Activated CD4-positive, alpha-beta T cell treated with anti-CD3 and anti-CD28 coated beads for 48 hours (primary cell): ENCODE measurements at places on chromosomes 13 and 19.

DNA sequence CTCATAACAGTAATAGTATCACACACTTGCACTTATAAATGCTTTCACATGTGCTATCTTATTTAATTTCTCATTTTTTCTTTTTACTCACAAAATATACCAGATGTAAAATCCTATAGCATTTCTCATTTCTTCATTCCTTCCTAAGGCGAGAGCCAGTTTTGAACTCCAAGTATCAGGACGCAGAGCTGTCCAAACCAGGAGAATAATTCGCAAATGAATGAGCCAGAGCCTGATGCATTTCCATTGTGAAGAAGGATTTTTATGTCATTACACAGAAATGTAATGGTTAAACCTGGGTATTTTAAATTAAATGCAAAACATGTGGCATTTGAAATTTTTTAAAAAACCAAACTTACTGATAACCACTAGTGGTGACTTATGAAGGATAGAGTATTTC lies 244.3 kb downstream of the RGCC start:
- DNase-seq, result no peak

DNA sequence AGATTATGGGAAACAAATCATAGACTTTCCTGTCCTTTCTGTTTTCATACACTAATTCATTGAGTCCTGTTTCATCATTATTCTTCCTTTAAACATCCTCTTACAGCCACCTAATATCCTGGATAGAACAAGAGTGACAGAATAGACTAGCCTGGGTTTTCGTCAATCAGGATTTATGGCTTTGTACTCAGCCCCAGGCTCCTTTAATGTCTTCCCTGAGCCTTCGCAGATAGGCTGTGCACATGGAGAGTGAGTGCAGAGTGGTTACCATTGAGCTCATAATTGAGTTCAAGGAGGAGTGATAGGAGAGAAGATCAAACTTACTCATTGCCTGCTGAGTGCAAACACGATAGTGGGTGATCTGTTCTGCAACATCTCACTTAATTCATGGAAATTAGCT lies 304.9 kb downstream of the TDRD3 start:
- no peak for DNase-seq

GRCh38 chr19:41308450-41309179 lies 1.4 kb upstream of the CCDC97 start:
- DNase-seq, result peak; percentile 96

- DNase-seq, result peak; percentile 65
Observed at GRCh38 chr13:74575729-74576125, 441.5 kb upstream of the KLF12 start.

DNA sequence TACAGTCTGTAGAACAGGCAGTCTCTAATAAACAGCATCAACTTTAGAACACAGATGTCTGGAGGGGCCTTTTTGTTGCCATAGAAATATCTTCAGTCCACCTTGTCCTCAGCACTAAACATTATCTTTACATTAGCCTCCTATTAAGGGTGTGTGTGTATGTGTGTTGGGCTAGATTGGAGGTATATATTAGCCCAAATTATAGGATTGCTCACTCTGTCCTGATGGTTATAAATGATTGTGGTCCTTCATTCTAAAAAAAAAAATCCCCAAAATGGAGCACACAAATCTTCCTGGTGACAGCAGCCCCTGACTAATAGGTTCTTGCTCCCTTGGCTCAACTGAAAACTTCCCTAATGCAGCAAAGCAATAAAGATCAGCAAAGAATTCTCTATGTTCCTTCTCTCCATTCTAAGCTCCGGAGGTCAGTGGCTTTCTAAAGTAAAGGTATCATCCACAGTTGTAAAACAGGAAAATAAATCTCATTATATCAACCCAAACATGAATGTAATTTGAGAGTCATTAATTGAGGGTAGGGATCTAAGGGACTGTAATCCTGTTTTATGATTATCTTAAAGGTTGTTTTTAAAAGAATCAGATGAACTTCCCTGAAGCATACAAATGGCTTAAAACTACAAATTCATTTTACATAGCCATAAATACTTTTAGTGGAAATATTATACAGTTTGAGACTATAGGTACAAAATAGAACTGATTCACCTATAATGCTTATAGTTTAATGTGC lies 232.7 kb downstream of the KLF12 start:
- no peak for DNase-seq

- DNase-seq, result no peak
Observed at GRCh38 chr13:67094078-67094477, 136.1 kb downstream of the PCDH9 start.

DNA sequence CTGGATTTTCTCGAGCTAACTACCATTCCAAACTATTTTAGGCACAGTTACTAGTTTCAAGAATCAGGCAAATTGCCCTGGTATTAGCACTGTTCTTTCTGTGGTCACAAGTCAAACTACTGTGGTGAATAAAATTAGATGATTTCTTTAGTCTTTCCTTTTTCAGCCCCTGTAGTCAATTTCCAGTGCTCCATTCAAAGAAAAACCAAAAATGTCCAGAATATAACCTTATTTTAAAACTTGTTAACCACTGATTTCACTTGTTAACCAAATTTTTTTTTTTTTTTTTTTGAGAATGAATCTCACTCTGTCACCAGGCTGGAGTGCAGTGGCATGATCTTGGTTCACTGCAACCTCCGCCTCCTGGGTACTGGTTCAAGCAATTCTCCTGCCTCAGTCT lies 50.6 kb upstream of the USPL1 start:
- no peak for DNase-seq

DNA sequence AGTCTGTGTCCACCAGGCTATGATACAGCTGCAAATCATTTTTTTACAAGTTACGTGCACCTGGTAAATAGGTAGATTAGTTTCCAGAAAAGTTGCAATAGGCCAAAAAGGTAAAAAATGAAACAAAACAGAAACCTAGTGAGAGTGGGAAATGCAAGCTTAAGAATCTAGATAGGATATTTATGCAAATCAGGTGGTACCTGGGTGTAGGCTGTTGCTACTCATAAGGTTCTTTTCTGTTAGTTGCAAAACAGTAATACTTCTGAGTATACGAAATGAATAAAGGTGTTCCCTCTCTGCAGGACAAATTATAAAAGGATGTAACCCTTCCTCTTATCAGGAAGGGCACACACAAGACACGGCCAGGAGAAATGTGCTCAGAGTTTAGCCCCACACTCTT lies 97.9 kb downstream of the UGGT2 start:
- DNase-seq, result no peak

DNA sequence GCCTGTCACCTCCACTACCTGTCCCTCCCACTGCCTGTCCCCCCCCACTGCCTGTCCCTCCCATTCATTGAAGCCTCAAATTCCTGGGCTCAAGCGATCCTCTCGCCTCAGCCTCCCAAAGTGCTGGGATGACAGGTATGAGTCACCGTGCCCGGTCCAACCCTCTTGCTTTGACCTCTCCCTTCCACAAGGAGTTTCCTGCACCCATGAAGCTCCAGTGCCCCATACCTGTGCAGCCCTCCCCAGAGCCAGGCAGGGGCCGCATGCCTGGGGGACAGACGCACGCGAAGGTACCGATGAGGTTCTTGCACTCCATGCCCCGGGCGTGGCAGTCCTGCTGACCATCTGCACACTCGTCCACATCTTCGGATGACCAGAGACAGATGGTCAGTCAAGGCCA lies 34.3 kb downstream of the CCL25 start:
- DNase-seq, result no peak

DNA sequence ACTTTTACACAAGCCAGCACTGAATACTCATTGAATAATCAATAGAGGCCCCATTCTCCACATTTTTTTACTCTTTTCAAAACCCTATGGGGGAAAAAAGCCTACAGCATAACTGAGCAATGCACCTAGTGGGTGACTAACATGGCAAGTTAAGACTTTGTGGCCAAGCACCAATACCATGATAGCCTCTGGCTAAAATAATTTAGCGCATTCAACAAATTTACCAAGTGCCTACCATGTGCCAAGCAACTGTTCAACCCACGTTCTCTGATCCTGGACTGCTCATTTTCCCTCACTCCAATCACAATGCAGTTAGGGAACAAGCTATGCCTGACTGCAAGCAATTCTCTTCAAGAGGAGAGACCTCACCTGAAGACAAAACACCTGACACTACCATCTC lies 3.0 kb downstream of the ANKRD10 start:
- no peak for DNase-seq

DNA sequence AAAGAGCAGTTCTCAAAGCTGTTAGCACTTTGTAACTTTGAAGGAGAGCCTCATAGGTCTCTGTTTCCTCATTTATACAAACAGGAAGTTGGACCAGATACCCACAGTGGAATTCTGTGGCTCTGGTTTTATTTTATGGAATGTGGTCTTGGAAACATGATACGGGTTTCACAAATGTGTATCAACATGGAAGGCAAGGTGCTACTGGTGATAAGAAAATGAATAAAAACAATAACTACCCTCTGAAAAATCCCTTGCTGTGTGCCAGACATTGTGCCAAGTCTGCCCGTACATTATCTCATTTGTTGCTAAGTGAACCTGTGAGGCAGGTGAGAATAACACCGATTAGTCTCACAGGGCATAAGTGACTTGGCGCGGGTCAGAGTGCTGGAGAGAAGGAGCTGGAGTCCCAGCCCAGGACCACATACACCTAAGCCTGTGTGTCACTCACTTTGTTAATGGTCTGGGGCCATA lies 45.0 kb upstream of the RNF113B start:
- DNase-seq, result no peak

DNA sequence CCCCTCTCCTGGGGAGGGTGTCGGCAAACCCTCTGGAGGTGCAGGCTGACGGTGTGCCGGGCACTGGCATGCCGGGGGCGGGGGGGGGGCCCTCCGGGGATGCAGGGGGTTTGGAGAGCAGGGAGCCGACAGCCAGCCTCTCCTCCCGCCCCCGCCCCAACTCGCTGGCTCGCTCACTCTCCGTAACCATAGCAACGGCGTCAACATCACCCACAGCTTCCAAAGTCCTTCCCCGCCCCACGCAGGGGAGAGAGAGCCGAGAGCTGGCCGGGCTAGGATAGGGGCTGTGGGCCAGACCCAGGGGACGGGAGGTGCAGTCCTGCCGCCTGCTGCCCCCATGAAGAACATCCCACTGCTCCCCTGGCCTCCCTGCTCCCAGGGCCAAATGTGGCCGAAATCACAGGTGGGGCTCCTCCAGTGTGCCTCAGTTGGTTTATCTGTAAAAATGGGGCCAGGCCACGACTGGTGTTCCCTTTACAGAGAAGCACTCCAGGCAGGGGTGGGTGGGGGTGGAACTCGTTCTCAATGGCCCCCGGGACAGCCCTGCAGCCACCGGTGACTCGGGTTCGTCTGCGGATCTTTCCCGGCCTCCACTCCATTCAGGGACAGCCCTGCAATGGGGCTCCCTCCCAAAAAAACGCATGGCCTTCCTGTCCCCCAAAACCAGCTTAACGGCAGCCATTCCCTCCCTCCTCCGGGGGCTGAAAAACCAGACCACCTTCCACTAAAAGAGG lies 3.2 kb downstream of the KLF16 start:
- peak; percentile 70 for DNase-seq

GRCh38 chr19:18001777-18002345 lies 6.1 kb upstream of the ARRDC2 start:
- no peak for DNase-seq

GRCh38 chr19:20162821-20163220 lies 4.2 kb upstream of the ZNF486 start:
- no peak for DNase-seq

DNA sequence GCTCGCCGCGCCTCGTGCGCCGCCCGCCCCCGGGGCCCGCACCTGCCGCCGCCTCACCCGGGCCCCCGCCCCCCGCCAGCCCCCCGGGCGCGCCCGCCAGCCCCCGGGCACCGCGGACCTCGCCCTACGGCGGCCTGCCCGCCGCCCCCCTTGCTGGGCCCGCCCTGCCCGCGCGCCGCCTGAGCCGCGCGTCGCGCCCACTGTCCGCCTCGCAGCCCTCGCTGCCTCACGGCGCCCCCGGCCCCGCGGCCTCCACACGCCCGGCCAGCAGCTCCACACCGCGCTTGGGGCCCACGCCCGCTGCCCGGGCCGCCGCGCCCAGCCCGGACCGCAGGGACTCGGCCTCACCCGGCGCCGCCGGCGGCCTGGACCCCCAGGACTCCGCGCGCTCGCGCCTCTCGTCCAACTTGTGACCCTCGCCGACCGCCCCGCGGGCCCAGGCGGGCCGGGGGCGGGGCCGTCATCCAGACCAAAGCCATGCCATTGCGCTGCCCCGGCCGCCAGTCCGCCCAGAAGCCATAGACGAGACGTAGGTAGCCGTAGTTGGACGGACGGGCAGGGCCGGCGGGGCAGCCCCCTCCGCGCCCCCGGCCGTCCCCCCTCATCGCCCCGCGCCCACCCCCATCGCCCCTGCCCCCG lies 17.2 kb downstream of the POLRMT start:
- DNase-seq, result no peak

- no peak for DNase-seq
Observed at GRCh38 chr19:3605770-3606169, 905 bp downstream of the TBXA2R start.

- no peak for DNase-seq
Observed at GRCh38 chr13:69857183-69857821, 250.3 kb upstream of the ATXN8OS start.

- DNase-seq, result no peak
Observed at GRCh38 chr13:19838865-19839275, 24.6 kb downstream of the ZMYM5 start.

DNA sequence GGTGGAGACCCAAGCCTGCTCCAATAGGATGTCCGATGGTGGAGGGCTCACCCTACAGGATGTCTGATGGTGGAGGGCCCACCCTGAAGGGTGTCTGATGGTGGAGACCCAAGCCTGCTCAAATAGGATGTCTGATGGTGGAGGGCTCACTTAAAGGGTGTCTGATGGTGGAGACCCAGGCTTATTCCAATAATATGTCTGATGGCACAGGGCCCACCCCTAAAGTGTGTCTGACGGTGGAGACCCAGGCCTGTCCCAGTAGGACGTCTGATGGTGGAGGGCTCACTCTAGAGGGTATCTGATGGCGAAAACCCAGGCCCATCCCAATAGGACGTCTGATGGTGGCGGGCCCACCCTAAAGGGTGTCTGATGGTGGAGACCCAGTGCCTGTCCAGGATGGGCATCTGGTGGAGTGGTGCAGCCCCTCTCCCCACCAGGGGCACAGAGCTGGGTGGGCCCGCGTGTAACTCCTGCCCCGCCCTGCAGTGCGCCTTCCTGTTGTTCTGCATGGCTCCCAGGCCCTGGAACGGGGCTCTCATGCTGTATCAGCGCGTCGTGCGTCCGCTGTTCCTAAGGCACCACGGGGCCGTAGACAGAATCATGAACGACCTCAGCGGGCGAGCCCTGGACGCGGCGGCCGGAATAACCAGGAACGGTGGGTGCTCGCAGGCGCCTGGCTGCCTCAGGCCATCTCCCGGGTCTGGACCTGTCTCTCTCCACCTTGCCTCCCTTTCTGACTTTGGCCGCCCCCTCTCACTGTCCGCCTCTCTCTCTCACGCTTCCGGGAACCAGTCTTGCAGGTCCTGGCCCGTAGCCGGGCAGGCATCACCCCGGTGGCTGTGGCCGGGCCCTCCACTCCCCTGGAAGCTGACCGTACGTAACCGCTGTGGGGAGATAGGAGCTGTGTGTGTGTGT lies 5.1 kb downstream of the REEP6 start:
- DNase-seq, result no peak

- DNase-seq, result peak; percentile 74
Observed at GRCh38 chr19:632579-633067, 714 bp downstream of the POLRMT start.

DNA sequence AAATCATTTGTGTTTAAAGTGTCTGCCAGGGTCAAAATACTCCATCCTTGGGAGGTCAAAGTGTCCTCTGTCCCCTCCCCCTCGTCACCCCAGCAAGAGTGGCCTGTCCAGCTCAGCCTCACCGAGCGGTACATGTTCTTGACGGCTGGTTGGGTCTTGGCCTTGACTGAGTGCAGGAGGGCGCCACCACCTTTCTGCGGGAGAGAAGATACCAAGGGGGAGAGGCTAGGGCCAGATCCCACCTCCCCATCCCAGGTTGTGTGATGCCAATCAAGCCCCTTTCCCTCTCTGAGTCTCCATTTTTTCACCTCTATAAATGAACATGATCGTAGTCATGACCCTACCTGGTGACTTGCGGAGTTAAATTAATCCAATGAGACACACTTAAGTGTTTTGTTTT lies 6.1 kb downstream of the CRB3 start:
- DNase-seq, result no peak
